Hepatocyte (in vitro differentiated cells): ENCODE measurements at places on chromosomes 3 and 15.

GRCh38 chr3:5466065-5466464 is 278.6 kb downstream of the EDEM1 start:
- DNase-seq, result no peak

DNA sequence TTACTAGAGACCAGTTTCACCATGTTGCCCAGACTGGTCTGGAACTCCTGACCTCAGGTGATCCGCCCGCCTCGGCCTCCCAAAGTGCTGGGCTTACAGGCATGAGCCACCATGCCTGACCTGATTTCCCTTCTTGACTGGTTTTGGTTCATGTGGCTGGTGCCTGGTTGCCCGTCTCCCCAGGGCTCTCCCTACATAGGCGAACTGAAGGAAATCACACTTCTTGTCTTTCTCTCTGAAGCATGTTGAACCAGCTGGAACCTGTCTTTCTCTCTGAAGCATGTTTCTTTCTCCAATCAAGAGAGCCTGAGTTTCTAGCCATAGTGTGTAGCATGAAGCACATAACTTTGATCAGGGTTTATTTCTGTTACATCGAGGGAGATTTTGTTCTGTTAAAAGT is 16.3 kb upstream of the SAMD7 start:
- DNase-seq, result no peak

DNA sequence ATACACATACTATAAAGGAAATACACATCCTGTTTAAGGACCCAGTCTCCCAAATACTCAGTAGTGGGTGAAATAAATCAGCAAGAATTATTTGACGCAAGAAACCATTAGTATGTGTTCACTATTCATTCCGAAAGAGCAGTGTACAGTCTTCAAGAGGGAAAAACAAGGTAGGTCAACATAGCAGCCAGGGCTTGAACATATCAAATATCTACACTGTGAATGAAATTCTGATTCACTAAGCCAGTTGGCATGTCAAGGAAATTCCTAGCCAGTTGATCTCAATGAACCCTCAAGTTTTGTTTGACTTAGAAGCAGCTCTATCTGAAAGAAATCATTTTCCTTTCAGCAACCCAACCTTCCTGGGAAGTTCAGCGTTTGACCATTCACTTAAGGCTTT is 99.0 kb downstream of the CNTN3 start:
- no peak for DNase-seq

DNA sequence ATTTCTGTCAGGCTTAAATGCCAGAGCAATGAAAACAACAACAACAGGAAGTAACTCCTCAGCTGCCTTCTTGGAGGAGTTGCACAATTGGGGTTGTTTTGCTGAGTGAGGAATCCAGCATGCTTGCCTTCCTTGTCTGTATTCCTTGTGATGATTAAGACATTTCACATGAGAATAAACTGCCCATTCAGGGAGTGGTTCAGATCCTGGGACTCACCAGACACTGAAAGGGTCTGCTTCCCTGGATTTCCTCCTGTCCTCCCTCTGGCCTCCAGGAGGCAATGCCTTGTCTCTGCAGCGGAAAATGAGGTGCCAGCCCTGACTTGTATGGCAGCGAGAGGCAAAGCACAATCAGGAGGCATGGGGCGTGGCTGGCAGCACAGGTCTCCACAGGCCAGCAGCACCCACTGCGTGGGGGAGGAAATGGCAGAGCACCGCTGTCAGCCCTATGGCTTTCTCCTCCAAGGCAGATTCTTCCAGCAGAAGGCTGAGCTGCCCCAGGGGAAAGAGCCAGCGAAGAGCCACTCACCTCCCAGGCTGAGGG is 41.5 kb downstream of the RBP2 start:
- DNase-seq, result peak; percentile 56

GRCh38 chr3:25057379-25057778 is 370.7 kb upstream of the RARB start:
- no peak for DNase-seq

- no peak for DNase-seq
Measured at GRCh38 chr3:196666001-196666867, 26.7 kb downstream of the NRROS start.

- DNase-seq, result no peak
Measured at GRCh38 chr3:117499189-117499870, 789.8 kb downstream of the TUSC7 start.

- no peak for DNase-seq
Measured at GRCh38 chr3:50127251-50127691, 27.9 kb upstream of the SEMA3F start.

DNA sequence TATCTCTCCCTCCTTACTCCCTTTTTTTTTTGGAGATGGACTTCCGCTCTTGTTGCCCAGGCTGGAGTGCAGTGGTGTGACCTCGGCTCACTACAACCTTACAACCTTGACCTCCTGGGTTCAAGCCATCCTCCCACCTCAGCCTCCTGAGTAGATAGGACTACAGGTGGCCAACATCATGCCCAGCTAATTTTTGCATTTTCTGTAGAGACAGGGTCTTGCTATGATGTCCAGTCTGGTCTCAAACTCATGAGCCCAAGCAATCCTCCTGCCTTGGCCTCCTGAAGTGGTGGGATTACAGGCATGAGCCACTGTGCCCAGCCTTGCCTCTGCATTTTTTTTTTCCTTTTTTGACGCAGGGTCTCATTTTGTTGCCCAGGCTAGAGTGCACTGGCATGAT is 17.1 kb downstream of the STAG1 start:
- no peak for DNase-seq

- peak; percentile 67 for DNase-seq
Measured at GRCh38 chr3:4994823-4995499, 15.7 kb downstream of the BHLHE40 start.

DNA sequence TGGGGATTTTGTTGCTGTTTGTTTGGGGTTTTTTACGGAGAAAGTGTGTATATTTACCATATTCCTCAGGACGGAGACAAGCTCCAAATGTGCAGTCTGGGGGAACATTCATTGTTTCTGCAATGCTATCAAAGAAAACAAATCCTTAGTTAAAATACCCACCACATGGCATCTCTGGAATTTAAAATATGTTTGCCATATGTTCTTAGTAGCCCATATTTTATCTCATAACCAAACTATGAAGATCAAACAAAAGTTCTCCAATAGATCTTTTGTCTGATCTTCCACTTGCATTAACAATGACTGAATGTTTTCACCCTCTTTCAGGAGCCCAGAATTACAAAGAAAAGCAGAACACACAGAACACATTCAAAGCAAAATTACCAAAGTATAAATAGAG is 35.3 kb downstream of the EFHB start:
- DNase-seq, result no peak

DNA sequence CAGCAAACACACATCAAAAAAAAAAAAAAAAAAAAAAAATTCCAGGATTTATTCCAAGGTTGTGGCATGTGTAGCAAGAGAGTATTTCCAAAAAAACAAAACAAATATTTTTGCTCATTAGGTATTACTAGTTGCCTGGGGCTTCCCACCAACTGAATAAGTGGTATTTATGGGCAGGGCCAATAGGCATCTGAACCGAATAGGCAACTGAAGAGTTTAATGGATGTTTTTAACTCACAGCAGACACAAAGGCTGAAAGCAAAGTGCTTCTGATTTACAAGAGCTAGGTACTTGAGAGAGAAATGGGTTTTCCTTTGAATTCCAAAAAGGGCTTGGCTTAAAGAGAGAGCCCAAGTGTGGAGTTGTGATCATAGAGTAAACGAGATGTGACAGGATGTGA is 21.4 kb downstream of the EIF4E3 start:
- no peak for DNase-seq

GRCh38 chr15:78037779-78038305 is 39.7 kb downstream of the TBC1D2B start:
- DNase-seq, result no peak

- no peak for DNase-seq
Measured at GRCh38 chr3:110470310-110470709, 601.3 kb upstream of the NECTIN3 start.

GRCh38 chr3:134755821-134756220 is 39.2 kb upstream of the EPHB1 start:
- DNase-seq, result no peak

GRCh38 chr15:54540721-54541120 is 562.5 kb downstream of the UNC13C start:
- DNase-seq, result no peak

- no peak for DNase-seq
Measured at GRCh38 chr15:97902140-97902780, 58.2 kb upstream of the ARRDC4 start.

DNA sequence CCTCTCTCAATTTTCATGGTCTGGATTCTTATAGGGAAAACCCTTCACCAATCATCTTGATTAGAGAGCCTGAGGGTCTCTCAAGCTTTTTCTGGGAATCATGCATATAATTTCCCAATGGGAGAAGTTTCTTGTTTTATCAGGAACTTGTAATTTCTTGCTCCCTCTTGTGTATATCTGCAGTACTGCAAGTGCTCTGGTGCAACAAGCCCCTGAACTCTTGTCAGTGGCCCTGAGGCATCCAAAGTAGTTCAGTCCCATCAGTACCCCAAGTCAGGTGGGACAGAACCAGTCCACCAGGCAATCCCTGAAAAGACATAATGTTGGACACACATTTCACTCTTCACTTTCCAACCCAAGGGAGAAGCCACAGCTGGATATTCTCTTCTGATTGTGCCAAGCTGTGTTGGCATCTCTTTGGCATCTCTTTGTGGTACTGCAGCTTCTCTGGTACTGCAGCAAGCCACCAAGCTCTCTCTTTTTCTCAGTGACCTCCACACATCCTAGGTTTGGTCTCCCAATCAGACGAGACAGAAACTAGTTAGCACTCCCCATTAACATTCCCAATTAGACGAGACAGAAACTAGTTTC is 214.5 kb downstream of the ZIC4 start:
- peak; percentile 72 for DNase-seq

GRCh38 chr3:17141699-17142098 is 256.9 kb downstream of the PLCL2 start:
- no peak for DNase-seq

DNA sequence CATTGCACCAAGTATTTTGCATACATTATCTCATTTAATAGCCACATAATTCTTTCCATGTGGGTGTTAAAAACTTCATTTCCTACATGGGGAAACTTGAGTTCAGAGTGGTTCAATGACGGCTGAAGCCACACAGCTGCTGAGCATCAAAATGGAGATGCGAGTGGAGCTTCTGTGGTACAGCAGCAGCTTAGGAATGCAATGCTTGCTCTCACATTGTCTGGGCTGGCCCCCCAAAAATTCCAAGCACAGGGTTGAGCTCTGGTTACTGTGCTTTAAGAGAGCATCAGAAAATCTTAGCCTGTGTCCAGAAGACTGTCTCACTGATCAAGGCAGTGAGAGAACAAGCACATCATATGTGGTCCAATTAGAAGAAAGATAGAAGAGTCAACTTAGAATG is 57.4 kb upstream of the GADL1 start:
- no peak for DNase-seq

GRCh38 chr3:50242851-50243542 is 7.0 kb downstream of the GNAI2 start:
- no peak for DNase-seq

- no peak for DNase-seq
Measured at GRCh38 chr15:83200162-83200561, 7.5 kb downstream of the HDGFL3 start.
